Kasumi-1 (cell line): ENCODE measurements at places on chromosomes 1 and 21.

GRCh38 chr1:74083128-74083527, 114.8 kb downstream of the LRRIQ3 start:
- no peak for DNase-seq

GRCh38 chr1:72483846-72484357, 201.6 kb upstream of the NEGR1 start:
- no peak for DNase-seq

GRCh38 chr1:21620496-21620895, 48.7 kb downstream of the RAP1GAP start:
- DNase-seq = no peak

DNA sequence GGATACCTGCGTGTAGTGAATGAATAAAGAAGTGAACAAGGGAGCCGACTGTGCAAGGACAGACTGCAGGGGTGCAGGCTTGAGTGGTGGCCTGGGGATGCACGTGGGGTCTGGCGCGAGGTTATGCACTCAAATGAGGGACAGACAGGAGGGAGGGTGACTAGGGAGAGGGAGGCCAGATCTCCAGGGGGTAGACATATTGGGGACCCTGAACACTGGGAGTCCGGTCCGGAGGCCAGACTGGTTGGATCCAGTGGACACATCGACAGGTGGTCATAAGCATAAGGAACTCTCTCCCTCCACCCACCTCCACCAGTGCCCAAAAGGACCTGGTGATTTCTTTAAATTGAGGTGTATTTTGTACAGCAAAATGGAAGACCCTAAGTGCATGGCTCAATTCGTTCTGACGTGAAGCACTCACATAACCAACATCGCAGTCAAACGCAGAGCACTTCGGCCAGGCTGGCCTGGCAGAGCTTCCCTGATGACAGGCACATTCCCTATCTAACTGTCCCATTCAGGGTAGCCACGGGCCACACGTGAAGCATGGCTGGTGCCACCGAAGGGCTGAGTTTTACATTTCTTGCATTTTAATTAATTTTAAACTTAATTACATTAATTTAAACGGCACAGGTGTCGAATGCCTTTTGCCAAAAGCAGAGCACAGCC, 14.0 kb downstream of the WNT3A start:
- DNase-seq = no peak

- no peak for DNase-seq
These were observed 132.8 kb downstream of the CASZ1 start for GRCh38 chr1:10663678-10664035.

- DNase-seq = peak; percentile 47
These were observed 116.0 kb downstream of the TOMM20 start for GRCh38 chr1:235012436-235013210.

- DNase-seq = no peak
These were observed 126.7 kb downstream of the CDC42BPA start for GRCh38 chr1:227191607-227192006.

DNA sequence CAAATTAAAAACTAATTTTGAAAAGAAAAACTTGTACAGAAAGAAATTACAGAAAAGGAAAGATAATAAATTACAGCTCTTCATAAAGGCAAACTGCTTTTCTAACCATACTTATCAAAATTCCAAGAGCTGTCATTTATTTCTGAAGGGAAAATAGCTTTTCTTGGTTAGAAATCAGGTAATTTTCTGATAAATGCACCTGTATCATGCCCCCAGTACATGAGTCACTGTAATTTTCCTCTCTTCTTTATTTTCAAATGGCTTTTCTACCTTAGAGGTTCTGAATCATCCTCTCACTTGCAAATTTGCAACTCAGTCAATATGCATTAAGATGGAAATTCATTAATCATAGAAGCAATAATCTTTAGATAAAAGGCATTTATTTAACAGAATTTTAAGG, 100.1 kb downstream of the SLC35F3 start:
- no peak for DNase-seq

- no peak for DNase-seq
These were observed 5.4 kb downstream of the PRAMEF12 start for GRCh38 chr1:12778907-12779306.

DNA sequence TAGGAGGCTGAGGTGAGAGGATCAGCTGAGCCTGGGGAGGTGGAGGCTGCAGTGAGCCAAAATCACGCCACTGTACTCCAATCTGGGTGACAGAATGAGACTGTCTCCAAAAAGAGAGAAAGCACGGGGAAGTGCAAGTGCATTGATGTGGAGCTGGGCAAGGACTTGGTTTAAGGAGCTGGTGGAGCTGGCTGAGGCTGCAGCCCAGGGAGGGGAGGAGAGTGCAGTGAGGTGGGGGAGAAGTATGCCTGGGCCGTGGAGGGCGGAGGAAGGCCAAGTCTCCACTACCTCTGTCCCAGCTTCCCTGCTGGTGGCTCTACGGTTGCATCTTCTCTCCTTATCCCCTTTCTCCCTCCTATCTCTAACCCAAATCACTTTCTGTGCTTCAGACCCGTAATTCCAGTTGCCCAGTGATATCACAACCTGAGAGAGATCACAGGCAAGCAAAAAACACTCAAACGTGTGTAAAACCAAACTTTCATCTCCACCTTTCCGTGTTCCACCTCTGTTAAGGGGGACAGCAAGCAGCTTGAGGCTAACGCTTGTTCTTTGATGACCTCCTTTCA, 11.1 kb downstream of the TOR3A start:
- no peak for DNase-seq

GRCh38 chr1:204171751-204172178, 5.6 kb upstream of the REN start:
- no peak for DNase-seq

DNA sequence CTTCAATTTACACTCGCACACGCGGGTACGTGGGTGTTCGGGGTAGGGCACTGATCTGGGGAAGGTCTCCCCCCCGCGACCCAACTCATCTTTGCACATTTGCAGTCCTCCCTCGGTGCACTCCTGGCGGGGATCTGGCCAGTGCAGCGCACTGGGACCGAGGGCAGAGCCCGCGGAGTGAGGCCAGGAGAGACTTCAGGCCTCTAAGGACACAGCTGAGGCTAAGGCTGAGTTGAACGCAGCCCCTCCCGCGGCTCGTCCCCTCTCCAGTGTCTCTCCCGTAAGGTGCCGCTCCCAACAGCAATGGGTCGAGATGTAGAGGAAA, 936 bp upstream of the NCAM2 start:
- no peak for DNase-seq

DNA sequence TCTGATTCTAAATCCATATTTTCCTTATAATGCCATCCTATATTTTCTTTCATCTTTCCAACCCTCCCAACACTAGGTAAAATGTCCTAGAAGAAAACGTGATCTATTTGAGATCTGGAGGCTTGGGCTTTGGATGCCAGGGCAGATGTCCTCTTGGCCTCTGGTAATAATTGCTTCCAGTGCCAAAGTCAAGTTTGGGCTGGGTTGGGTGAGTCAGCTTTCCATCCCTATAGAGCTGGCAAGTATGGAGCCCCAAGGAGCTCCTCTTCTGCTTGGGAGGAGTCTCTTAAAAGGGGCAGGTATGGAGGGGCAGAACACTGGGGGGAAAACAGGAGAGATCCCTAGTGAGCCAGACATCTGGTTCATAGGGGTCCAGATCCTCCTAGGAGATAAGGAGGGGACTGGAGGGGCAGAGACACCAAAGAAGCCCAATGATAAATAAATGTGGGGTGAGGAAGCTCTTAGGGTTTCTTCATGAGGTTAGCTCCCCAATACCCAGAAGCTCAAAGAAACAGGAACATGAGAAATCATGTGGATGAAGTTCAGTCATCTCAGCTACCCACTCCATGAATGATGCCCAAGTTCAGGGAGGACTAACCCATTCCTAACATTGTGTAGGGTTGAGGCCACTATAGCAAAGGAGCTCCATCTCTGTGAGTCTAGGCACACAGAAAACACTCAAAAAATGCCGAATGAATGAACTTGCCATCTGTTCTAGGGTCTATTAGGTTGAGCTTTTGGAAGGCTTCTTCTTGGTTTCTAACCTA, 3.5 kb downstream of the C1orf116 start:
- no peak for DNase-seq

- DNase-seq = peak; percentile 78
These were observed 133.4 kb downstream of the COP1 start for GRCh38 chr1:176073524-176074157.

GRCh38 chr1:7218210-7218832, 433.1 kb downstream of the CAMTA1 start:
- DNase-seq = peak; percentile 57

DNA sequence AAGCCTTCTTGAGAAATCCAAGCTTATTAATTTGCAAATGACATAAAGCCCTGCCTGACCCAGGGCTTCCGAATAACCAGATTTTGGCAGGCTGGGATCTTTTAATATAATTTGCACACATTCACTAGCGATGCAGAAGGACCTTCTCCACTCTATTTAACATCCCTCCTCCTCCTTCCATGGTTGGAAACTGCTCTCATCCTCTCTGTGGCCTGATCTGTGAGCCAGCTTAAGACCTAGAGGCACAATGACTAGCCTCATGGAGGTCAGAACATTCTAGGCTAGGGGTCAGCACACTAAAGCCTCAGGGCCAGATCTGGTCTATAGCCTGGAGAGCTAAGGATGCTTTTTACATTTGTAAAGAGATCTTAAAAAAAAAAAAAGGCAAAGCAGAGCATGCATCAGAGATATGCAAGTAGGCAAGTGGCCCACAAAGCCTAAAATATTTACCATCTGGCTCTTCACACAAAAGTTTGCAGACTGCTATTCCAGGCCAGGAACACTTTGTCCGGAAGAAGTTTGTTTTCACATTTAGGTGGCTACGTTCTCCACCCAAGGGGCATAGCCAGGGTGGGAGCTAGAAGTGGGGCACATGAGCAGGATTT, 138.2 kb upstream of the HMGB4 start:
- DNase-seq = no peak

DNA sequence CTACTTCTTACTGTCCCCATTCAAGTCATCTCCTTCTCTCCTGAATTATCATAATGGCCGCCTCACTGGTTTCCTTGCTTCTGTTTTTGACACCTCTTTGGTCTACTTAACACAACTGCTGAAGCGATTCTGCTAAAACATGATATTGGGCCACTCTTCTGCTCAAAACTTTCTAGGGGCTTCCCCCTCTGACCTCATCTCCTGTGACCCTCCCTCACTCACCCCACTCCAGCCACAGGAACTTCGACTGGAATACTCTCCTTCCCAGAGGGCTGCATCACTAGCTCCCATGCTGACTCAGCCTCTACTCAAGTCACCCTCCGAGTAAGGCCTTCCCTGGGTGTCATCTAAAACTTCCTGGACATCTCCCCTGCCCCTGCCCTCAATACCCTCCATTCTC, 35.7 kb downstream of the NRIP1 start:
- no peak for DNase-seq

DNA sequence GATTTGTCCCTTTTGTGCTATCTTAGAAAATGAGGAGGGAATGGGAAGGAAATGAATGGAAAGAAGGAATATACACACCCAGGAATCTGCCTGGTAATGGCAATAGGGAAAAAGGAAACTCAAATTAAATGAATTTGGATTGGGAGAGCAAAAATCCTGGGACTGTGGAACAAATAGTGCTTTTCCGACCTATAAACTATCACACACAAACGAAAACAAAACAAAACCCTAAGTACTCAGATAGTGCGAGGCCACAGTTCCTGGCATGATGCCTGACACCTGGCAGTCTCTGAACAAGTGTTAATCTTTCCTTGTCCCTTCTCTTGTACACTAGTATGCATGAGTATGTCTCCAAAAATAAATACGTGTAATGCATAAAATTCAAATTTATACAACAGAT, 319.8 kb upstream of the SPAG17 start:
- no peak for DNase-seq

GRCh38 chr1:197844651-197845050, 57.8 kb upstream of the C1orf53 start:
- DNase-seq = no peak

DNA sequence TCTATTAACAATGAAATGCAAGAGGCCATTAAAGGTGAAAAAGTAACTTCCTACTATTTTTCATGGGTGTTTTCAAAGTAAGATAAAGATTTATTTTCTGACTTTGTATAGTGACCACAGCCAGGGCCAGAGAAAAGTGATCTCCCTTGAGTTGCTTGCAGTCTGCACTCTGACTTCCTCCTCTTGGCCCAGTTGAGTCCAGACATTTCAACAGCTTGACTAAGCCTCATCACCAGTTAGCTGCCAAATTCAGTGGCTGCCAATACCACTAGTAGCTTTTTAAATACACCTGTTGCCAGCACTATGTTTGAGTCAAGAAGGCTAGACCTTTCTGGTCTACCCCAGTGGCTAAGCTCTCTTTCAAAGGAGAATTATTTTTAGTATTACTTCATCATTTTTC, 3.7 kb upstream of the NEK7 start:
- no peak for DNase-seq

- DNase-seq = peak; percentile 5
These were observed 49.3 kb downstream of the SCP2 start for GRCh38 chr1:52976183-52977035.

- no peak for DNase-seq
These were observed 110.8 kb downstream of the KCND3 start for GRCh38 chr1:111878649-111879048.

DNA sequence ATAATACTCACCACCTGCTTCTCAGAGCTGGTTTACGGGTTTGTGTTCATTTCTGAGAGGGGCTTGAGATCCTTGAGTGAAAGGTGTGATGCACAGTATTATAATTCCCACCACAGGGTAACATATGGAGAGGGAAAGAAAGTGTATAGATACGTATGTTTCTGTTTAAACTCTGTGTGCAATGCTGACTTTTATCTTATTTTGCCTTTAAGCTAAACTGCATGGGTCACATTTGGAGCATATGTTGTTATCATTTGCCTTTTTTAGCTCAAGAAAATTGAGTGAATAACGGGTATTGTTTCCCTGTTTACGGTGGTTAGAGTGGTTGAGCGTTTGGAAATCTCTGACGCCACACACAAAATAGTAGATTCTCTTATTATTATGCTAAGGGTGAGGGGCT, 191.1 kb upstream of the NFIA start:
- no peak for DNase-seq

GRCh38 chr1:44531785-44532566, 126.9 kb downstream of the RNF220 start:
- no peak for DNase-seq

GRCh38 chr1:154765970-154766369, 104.1 kb downstream of the KCNN3 start:
- DNase-seq = peak; percentile 77

DNA sequence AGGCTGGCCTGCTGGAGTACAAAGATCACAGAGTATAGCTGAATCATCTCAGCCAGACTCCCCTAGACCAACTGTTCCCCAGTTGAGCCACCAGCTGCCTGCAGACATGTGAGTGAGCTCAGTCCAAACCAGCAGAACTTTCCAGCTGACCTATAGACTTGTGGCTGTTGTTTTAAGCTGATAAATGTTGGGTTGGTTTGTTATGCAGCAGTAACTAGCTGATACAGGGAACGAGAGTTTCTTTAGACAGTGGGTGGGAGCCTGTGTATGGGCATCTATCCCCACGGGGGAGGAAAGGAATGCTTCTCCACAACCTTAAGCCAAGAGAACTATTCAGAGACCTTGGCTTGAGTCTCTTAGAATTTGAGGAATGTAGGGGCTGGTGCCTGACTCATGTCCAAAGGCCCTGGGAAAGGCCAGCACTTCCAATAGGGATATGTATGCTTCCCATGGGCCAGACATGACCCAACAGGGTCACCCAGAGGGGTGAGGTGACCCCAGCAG, 30.1 kb downstream of the SLC1A7 start:
- no peak for DNase-seq

GRCh38 chr1:60833173-60833572, 249.2 kb upstream of the NFIA start:
- no peak for DNase-seq
